ENCODE measurements at places on chromosomes 3 and 15. TPM values are rescaled to one million over a fixed set of nuclear protein-coding genes. Genes with fewer than 3 reads are reported as not detected.

Gene NR1I2
- total RNA-seq: not detected

Gene GOLGA8T
- not detected for total RNA-seq

Gene LTF
- 190 TPM for total RNA-seq

Gene CNTN3
- 8.0 TPM for total RNA-seq

Gene SLC30A4
- 1.2 TPM for total RNA-seq

Gene ITPKA
- 308 TPM for total RNA-seq

Gene ADGRG7
- not detected for total RNA-seq

Gene ITIH4
- 20.9 TPM for total RNA-seq

Gene EPHA3
- 5.5 TPM for total RNA-seq

Gene THRB
- total RNA-seq: 21.9 TPM

Gene PYGO1
- 4.1 TPM for total RNA-seq

Gene DOCK3
- not detected for total RNA-seq

Gene ANKUB1
- total RNA-seq: not detected

Gene FAM81A
- total RNA-seq: not detected

Gene PRSS50
- total RNA-seq: not detected

Gene GOLGA6A
- not detected for total RNA-seq

Gene TUSC7
- not detected for total RNA-seq

Gene ZNF35
- total RNA-seq: 15.8 TPM

Gene ARPP21
- total RNA-seq: not detected

Gene HIGD2B
- 0.37 TPM for total RNA-seq

Gene HRG
- total RNA-seq: not detected

Gene C3orf20
- total RNA-seq: not detected

Gene ISG20
- 91.1 TPM for total RNA-seq

Gene SST
- 11.3 TPM for total RNA-seq

Gene ZNF502
- 1.3 TPM for total RNA-seq

Gene NGLY1
- 46.2 TPM for total RNA-seq

Gene AQP9
- total RNA-seq: 1.5 TPM

Gene LIPC
- not detected for total RNA-seq

Gene IQCH
- total RNA-seq: 5.3 TPM

Gene INO80
- 30.3 TPM for total RNA-seq

Gene DNAJA4
- 42.7 TPM for total RNA-seq

Gene LDHAL6B
- total RNA-seq: not detected

Gene GRAMD2A
- total RNA-seq: 0.92 TPM

Gene ARHGAP31
- total RNA-seq: 14.1 TPM
